Omental fat pad (tissue), 4 donors: ENCODE measurements at places on chromosomes 4 and X.

DNA sequence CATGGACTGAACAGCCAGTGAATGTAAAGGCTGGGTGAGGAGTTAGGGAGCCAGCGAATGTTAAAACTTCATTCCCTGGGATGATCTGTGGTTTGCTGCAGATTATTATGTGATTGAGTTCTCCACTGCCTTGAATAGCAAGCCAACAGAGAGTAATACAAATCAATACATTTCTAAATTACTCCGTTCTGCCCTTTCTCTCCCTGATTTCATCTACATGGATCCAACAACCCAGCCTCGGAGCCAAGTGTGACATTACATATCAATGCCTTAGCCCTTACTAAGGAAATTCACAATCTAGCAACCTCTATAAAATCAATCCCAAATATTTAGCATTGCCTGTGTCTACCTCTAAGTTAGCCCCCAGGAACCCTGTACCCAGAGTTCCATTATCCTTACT, 11.0 kb downstream of the HSD17B13 start:
- no peak for DNase-seq

DNA sequence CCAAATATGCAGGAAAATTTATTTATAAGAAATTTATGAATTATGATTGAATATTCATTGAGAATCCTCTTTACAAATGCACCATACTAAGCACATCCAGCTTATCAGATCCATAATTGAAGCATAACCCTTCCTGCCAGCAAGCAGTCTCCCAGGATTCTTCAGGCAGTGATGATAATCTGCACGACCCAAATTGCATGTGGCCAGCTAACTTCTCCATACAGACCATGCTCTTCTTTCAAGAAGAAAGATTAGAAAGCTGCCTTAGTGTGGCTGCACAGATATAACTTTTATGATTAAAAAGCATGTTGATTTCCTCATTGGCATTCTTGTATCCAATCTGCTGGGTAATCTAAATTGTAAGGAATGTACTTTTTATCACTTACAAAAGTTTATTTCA, 3.3 kb upstream of the CBR4 start:
- DNase-seq: no peak

GRCh38 chr4:16261313-16261878, 35.1 kb upstream of the TAPT1 start:
- DNase-seq: no peak

GRCh38 chrX:20011608-20012007, 20.7 kb upstream of the BCLAF3 start:
- no peak for DNase-seq

GRCh38 chrX:115595049-115595448, 34.1 kb downstream of the PLS3 start:
- DNase-seq: no peak

GRCh38 chr4:101667348-101667747, 123.2 kb upstream of the BANK1 start:
- no peak for DNase-seq
